ENCODE measurements at places on chromosomes 5 and 9.

DNA sequence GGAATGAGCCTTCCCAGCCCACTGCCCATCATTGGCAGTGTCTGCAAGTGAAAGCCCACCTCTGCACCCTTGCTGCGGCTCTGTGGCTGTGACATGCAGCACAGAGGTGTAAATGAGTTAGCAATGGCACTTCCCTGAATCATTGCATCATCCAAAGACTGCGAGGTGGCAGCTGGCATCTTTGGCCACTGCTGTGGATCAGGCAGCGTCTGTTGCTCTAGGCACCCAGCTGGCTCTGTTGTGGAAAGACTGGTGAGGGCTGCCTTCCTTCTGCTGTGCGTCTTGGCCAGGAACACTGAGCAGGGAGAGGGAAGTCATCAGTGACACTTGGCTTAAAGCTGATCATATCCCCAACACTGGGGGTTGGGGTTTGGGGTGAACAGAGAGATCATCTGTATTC lies 64.5 kb downstream of the MFAP3 start:
- no peak for DNase-seq

DNA sequence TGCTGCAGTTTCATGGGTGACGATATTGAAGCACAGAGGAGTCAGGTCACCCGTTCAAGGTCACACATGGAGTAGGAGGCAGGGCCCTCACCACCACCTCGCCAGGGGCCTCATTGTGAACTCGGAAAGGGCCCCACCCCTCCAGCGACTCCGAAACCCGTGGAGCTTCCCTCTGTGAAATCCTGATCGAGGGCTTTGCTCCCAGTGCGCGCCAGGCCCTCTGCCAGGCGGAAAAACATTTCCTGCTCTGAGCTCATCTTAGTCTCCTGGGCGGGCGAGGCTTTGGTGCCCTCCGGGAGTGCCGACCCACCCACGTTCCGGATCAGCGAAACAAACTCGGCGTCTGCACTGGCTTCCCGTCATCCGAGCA lies 75.0 kb upstream of the FCN1 start:
- no peak for DNase-seq

GRCh38 chr5:172852490-172853354 lies 18.7 kb downstream of the ERGIC1 start:
- no peak for DNase-seq

DNA sequence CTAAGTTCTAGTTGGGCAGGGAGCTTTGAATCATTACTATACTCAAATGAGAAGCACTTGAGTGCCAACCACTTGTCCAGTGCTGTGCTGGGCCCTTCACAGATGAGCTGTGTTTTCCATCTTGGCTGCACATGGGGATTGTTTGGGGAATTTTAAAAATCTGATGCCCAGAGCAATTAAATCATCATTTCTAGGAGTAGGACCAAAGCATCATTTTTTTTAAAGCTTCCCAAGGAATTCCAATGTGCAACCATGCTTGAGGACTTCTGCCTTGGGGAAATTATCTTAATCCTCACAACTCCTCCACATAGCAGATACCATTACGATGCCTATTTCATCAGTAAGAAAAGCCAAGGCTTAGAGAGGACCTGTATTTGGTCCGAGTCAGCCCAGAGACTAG lies 131.4 kb downstream of the TMEM174 start:
- DNase-seq, result no peak

- DNase-seq, result no peak
Observed at GRCh38 chr5:109253262-109253661, 156.5 kb downstream of the PJA2 start.

DNA sequence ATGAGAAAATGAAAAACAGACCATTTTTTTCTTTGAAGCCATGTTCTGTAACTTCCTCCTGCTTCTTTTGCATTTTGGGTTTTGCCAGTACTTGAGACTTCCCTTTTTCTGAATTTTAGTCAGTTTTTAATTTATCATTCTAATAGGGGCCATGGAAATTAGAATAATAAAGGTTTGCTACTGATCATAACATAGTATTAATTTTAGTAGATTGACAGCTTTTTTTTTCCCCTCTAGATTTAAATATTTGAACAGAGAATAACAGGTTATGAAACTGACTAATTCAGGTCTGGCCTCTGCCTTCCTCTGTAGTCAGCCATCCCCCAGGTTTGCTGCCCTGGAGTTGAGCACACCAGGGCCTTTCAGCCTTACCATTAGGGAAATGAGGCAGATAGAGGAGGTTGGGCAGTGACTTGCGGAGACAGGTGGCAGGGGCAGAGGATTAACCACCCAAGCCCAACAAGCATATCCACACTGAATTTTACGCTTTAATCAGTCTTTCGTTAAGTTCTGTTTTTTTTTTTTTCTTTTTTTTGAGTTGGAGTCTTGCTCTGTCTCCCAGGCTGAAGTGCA lies 80.1 kb upstream of the TNFAIP8 start:
- DNase-seq, result no peak

DNA sequence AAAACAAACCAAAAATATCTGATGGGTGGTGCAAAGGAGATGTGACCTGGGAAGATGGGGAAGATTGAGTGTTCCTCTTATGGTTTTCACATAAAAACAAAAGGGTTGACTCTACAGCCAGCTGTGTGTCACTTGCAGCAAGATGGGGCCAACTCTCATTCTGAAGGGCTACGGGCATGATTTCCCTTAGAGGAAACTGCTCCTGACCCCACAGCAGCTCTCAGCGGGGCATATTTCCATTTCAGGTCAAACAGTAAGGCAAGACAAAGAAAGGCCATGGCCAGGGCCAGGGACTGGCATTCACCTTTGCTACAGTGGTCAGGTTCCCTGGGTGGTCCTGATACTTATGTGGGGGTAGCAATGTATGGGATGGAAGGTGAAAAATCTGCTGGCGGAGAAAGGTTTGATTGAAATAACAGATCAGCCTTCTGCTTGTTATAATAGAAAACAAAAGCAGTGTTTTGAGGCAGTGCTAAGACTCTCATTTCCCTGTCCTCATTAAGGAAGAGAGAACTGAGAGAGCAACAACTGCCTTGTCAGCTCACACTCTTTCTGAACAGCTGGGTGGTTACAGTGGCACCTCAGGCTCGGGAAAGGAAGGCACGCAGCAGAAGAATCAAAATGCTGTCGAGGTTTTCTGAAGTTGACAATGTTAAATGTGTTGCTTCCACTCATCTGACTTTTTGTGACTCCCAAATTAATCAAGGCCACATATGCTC lies 120.7 kb upstream of the PCA3 start:
- DNase-seq, result no peak

DNA sequence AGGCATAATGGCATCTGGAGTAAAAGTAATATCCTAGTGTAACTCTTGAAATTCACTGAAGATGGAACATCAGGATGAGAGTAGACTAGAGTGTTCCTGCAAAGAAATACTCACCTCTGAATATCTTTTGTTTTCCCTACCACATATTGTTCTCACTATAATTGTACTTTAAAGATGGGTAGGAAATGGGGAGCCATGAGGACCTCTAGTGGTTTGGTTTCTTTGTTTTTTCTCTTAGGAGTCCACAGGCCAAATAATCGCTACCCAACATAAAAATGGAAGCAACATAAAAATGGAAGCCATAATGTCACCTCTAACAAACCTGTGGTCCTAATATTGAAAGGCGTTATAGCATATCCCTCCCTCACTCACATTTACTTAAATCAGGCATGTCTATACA lies 2375.8 kb downstream of the MAT2B start:
- DNase-seq, result no peak

- no peak for DNase-seq
Observed at GRCh38 chr5:134477462-134478245, 47.8 kb upstream of the JADE2 start.

DNA sequence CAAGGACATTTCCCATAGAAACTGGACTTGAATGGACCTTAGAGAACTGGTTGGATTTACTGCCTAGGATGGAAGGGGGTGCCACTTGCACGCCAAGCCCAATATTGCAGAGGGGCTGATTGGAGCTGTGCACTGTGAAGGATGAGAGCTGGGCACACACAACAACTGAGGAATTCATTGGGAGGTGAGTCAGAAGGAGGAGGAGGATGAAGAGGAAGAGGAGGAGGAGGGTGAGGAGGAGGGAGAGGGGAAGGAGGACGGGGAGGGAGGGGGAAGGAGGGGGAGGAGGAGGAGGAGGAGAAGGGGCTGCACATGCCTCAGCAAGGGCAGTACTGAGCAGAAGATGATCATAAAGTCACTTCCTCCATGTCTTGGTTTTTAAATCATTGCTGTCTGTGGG lies 5.7 kb upstream of the ICE1 start:
- no peak for DNase-seq

GRCh38 chr5:144531188-144531587 lies 360.5 kb downstream of the KCTD16 start:
- no peak for DNase-seq

DNA sequence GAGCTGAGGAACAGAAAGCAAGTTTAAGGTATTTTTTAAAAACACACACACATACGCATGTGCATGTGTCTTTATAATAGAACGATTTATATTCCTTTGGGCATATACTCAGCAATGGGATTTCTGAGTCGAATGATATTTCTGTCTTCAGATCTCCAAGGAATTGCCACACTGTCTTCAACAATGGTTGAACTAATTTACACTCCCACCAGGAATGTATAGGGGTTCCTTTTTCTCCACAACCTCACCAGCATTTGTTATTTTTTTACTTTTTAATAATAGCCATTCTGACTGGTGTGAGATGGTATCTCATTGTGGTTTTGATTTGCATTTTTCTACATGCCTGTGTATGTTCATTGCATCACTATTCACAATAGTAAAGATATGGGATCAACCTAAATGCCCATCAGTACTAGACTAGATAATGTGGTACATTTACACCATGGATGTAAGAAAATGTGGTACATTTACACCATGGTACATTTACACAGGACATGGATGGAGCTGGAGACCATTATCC lies 60.3 kb upstream of the MAP3K1 start:
- DNase-seq, result no peak

GRCh38 chr5:42965934-42966333 lies 74.2 kb downstream of the ANXA2R start:
- DNase-seq, result no peak

GRCh38 chr5:61619777-61620518 lies 287.9 kb downstream of the ZSWIM6 start:
- DNase-seq, result no peak

DNA sequence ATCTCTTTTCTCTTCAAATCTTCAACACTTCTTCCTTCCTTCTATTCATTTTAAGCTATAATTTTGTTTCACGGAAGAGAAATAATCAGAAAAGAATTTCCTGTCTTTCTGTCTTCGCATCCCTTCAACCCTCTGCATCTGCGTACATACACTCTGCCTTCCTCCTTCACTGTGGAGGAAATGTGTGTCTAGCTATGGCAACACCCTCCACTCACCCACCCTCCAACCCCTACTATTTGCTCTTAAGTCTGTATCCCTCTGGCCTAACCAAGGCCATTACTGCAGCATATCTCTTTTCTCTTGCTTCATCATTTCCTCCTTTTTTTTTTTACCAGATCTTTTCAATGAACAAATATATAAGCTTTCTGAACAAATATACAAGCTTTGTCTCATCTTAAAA lies 105.7 kb upstream of the NUDT12 start:
- no peak for DNase-seq

- no peak for DNase-seq
Observed at GRCh38 chr5:133728475-133728874, 116.1 kb upstream of the FSTL4 start.

DNA sequence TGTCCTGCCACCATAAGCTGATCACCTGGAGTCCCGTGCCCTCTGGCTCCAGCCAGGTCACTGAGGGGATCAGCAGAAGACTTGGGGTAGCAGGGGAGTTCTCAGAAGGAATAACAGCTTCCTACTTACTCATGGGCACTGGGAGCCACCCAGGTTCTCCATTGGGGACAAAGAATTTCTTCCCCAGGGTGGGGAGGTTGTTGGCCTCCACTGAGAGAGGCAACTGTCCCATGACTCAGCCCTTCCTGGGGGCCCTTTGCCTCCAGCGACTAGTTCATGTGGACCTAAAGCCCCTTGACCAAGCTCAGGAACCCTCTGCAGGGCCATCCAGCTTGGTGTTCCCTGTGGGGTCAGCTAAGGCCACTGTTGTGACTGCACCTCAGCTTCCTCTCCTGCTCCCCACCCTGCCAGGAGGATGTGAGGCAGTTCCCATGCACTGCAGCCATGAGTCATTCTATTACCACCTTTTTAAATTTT lies 175.0 kb downstream of the AUH start:
- DNase-seq, result no peak
